Activated T-cell treated with anti-CD3 and anti-CD28 coated beads for 1 hour (primary cell): ENCODE measurements at places on chromosomes 7 and 10.

DNA sequence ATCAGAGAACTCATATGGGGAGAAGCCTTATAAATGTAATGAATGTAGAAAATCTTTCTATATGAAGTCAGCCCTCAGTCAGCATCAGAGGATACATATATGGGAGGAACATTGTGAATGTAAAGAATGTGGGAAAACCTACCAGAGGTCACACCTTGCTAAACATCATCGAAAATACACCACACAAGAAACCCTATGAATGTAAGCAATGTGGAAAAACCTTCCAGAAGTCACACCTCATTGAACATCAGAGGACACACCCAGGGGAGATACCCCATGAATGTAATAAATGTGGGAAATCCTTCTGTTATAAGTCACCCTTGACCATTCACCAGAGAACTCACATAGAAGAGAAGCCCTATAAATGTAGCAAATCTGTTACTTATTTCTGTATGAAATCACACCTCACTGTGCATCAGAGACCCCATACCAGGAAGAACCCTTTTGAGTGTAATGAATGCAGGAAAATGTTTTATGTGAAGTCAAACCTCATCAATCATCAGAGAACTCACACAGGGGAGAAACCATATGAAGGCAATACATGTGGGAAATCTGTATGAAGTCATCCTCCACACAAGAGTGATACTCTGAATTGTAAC is 30.8 kb downstream of the ZNF12 start:
- no peak for DNase-seq

DNA sequence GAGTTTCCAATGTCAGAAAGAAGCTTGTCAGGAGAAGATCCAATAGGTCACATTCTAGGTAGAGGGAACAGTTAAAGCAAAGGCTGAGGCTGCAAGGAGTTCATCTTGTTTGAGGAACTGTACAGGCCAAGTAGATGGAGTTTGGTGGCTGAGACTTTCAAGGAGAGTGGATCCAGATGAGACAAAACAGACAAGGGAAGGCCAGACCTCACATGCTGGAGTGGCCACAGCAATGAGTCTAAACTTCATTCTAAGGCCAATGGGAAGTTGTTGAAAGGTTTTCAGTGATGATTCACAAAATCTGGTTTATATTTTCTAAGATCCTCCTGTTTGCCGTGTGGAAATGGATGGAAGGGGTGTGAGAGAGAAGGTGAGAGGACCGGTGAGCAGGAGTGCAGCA is 40.0 kb downstream of the EPDR1 start:
- DNase-seq = no peak

GRCh38 chr7:28407651-28408050 is 4.7 kb upstream of the CREB5 start:
- DNase-seq = no peak

DNA sequence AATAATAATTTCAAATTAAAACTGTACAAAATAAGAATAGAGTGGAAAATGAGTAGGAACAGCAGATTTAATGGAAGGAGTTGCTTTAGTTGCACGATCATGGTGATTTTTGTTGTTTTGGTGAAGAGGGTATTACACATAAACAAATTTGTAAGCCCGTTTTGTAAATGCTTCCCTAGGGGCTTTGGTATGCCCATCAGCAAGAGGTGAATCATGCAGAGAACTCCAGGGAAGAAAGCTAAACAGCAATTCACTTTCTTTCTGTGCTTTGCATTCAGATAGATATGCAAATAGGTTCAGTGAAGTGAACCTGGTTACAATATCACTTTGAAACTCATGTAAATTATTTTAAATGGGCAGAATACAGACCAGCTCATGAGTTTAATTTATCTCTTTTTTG is 422.2 kb upstream of the MTPN start:
- no peak for DNase-seq

DNA sequence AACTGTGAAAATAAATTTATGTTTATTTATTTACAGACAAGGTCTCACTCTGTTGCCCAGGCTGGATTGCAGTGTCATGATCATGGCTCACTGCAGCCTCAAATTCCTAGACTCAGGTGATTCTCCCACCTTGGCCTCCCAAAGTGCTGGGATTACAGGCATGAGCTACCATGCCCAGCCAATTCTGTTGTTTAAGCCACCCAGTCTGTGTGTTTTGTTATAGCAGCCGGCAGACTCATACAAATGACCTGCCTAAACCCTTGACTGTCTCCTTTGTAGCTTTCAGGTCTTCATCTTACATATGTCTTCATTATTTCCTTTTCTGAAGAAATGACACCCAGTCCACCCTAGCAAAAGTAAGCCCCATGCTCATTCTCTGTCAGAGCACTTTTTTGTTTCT is 43.8 kb upstream of the KMT2C start:
- DNase-seq = no peak

- DNase-seq = no peak
Measured at GRCh38 chr7:97357459-97357858, 240.0 kb downstream of the SDHAF3 start.

GRCh38 chr10:101246639-101247038 is 17.4 kb upstream of the LBX1 start:
- DNase-seq = no peak

GRCh38 chr7:116963234-116963633 is 9.9 kb downstream of the ST7 start:
- DNase-seq = no peak

- DNase-seq = no peak
Measured at GRCh38 chr7:11410656-11411644, 421.0 kb downstream of the THSD7A start.

GRCh38 chr10:75803121-75803520 is 371.7 kb downstream of the LRMDA start:
- DNase-seq = no peak

- no peak for DNase-seq
Measured at GRCh38 chr7:4531236-4531635, 150.9 kb upstream of the FOXK1 start.

- no peak for DNase-seq
Measured at GRCh38 chr10:114009281-114009996, 34.2 kb upstream of the ADRB1 start.

- no peak for DNase-seq
Measured at GRCh38 chr10:10039595-10039994, 978.1 kb upstream of the CELF2 start.

DNA sequence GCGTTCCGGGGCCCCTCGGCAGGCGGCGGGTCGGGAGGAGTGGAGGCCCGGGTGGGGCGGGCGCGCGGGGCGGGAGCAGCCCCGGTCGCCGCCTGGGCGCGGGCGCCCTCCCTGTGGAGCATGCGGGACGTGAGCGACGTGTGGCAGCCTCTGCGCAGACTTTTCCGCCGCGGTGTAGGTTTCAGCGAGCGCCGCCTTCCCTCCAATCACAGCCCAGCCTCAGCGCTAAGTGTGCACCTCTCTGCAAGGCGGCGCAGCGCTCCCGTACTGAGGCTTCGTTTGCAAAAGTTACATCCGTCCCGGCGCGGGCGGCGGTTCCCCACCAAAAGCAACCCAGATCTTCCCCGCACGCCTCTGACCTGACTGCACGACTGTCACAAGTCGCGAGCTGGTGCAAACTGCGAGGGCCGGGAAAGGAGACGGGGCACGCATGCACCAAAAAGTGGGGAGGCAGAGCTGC is 1.2 kb upstream of the PFKFB3 start:
- DNase-seq = peak; percentile 72

DNA sequence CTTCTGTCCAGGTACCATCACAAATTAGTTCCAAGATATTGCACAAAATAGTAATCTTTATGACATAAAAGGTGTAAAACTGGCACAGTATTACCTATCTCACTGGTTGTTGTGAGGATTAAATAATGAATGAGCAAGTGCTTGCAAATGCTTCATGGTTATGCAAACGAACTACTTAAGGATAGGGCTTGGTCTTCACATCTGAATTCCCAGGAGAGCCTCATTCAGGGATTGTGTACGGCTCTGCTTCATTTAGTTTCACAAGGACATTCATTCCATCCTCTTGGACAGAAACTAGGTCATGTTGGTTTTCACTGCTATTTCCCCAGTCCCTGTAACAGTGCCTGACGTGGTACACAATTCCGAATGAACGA is 12.1 kb downstream of the ABCA13 start:
- DNase-seq = no peak

GRCh38 chr7:134165252-134165651 is 38.1 kb downstream of the LRGUK start:
- no peak for DNase-seq

DNA sequence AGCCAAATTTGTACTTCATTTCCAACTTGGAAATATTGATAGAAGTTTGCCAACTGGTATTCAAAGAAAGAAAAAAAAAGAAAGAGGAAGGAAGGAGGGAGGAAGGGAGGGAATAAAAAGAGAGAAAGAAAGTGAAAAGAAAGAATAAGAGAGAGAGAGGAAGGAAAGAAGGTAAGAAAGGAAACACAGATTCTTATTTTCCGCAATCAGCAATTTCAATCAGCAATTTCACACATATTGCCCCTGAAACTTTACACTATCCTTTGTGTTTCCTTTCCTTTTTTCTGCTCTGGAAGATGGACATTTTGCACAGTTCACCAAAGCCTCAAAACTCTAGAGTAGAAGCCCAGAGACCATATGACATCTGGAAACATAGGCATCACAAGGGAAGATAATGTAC is 888.1 kb downstream of the REEP3 start:
- no peak for DNase-seq

DNA sequence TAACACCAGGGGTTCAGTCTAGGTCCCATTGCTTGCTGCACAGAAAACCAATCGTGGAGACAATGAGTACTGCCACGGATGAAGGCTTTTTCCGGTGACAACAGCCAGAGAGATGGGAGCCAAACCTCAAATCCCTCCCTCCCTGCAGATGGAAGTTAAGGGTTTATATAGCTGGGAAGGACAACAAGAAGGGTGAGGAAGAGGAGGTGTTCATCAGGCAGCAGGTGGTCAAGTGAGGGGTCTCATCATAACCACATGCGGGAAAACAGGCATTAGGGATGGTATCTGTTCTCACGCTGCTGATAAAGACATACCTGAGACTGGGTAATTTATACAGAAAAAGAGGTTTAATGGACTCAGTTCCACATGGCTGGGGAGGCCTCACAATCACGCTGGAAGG is 91.3 kb downstream of the MKX start:
- no peak for DNase-seq

DNA sequence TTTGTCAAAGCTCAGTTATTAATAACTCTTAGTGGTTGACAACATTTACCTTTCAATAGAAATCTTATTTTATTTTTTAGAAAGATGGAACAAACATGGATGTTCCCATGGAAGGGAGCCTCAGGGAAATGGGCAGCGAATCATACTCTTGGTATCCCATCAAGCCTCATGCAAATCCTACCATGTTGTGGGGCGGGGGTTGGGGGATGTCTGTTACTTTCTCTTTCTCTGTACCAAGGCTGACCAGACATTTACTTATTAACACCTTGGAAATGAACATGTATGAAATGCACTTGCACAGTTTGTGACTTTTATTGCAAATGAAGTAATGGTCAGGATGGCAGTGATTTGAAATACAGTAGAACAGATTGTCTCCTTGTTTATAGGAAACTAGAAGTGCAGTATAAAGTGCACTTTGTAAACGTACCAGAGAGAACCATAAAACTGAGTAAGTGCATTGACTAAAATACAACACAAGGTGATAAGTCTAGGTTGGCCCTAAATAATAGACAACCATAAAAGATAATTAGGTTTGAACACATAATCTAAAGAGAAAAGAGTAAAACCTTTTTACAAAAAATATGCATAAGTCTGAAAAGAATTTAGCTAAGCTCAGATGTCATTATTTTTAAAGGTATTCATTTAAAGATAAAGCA is 32.4 kb downstream of the SEMA3D start:
- no peak for DNase-seq

GRCh38 chr10:78772986-78773530 is 295.7 kb upstream of the ZMIZ1 start:
- DNase-seq = no peak

DNA sequence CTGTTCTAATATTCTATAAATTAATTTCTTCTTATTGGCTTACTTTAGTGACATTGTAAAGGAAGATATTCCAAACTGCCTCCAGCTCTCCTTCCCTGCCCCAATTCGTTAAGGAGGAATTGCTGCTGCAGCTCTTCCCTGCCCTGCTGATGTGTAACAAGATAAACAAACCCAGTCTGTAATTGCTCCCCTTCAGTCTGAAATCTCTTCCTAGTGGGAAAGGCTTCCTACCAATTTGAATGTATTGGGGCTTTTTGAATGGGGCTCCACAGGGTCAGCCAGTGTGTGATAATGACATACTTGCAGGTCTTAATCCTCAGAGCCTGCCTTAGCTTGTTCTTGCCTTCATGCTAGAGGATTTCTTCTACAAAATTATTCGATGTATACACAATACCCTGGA is 849.9 kb upstream of the GHITM start:
- no peak for DNase-seq

DNA sequence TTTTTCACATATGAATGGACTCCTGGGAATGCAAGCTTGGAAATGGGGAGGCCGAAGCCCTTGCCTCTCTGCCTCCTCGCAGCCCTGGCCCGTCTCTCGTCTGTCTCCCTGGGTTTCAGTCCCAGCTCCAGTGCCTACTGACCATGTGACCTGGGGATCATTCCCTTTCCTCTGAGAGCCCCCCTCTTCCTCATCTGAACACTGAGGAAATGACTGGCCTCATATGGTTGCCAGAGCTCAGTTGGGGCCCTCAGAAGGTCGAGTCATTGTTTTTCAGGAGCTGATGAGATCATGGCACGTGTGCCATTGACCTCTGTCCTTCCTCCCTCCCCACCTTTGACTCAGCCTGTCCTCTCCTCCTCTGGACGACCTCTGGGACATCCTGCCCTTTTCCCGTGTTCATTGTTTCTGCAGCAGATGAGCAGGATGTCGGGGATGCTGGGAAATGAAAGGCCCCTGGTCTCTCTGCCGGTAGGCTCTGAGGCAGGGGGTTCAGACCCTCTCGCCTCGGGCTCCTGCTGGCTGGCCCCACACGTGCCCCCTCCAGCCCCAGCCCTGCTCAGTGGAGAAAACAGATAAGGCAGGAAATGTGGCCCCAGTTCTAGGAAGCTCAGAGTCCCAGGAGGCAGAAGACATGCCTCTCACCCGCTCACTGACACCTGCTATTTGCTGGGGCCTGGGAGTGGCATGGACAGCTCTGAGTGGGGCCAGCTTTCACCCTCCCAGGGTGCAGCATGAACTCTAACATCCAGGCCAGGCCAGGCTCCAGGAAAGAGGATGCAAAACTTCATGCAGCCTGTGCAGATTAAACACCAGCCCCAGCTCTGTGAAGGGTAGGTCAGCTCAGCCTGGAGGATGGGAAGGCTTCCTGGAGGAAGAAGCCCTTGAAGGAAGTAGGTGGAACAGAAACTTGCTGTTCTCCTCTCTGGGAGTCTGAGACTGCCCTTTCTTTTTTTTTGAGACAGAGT is 8.3 kb upstream of the PPP1R35 start:
- no peak for DNase-seq

DNA sequence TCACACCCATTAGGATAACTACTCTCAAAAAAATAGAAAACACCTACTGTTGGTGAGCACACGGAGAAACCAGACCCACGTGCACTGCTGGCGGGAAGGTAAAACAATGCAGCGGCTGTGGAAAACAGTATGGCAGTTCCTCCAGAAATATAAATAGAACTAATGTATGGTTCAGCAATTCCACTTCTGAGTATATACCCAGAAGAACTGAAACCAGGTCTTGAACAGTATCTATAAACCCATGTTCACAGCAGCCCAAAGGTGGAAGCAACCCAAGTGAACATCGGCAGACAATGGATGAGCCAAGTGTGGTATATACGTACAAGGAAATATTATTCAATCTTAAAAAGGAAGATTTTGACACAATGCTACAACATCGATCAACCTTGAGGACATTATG is 164.7 kb downstream of the ZMYND11 start:
- DNase-seq = no peak
